ENCODE measurements at places on chromosomes 13 and 19.

DNA sequence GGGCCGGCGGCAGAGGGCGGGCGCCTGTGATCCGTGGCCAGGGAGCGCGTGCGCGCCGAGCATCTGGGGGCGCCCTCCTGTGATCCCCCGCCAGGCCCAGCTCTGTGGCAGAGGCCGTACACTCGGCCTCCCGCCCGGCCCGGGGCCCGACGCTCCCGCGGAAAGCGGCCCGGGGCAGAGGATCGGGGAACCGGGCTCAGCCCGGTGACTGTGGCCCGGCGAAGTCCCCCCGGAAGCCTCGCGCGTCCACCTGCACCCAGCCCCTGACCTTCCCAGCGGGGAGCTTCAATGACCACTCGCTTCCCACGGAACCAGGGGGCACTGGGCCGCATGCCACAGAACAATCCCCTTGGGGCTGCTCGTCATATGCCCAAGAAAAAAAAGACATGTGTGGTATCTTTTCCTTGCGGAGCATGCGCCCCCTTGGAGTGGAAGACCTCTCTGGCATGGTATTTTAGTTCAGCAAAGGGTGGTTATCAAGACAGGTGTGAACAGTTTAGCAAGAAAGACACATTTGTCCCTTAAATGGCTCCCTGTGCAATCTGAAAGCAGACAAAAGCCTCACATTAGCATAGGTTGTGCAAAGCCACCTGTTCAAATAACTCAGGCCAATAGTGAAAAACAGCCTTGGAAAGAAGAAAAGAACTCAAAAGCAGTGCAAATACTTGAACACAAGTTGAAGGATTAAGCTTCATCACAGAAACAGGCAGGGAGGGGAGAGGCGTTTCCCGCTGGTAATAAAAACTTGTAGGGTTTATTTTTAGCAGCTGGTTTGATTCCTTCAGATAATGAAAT lies 290.9 kb upstream of the SOX21 start:
- no peak overlapping the region for H3K27ac ChIP-seq
- no peaks in the 10 kb centered on the region for H3K36me3 ChIP-seq
- H3K4me3 ChIP-seq, result no peak overlapping the region
- H3K4me1 ChIP-seq, result no peaks in the 10 kb centered on the region
- no peak for DNase-seq

DNA sequence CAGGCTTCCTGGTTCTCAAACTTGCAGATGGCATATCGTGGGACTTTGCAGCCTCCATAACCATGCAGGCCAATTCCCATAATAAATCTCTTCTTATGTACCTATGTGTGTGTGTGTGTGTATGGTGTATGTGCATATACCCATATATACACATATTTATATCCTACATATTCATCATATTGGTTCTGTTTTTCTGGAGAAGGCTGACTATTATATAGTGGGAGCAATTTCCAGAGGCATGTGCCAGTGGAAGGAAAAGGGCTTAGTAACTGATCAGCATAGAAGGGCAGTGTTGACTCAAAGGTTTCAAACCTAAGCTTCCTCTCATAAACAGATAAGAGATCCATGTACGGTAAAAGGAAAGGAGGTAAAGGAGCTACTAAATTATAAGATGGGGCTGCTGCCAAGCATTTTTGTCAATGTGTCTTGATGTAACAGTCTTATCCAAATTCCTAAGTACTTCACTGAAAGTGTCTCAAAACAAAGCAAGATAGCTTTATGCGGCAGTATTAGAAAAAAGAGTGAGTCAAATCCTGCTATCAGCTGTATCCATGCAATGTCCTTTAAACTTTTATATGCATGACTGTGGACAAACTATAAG lies 432.1 kb downstream of the TBC1D4 start:
- H3K27me3 ChIP-seq, result no peaks in the 10 kb centered on the region
- H3K4me3 ChIP-seq, result no peak overlapping the region
- H3K4me1 ChIP-seq, result no peaks in the 10 kb centered on the region
- no peaks in the 10 kb centered on the region for H3K36me3 ChIP-seq
- DNase-seq, result no peak

DNA sequence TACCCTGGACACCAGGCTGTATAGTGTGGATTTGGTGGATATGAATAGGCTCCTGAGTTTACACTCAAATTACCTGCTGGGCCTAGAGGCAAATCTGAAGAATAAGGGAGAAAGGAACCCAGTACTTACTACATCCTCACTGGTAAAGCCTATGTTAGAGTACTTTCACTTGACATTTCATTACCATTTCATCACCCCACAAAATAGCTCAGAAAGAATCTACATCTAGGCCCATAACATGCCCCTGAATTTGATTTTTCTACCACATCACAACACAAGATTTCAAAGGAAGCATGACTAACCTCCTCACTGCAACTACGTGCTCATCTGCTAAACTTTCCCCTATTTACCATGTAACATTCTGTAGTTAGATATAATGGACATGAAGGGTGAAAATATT lies 43.3 kb downstream of the VWA8 start:
- H3K4me3 ChIP-seq, result no peak overlapping the region
- no peaks in the 10 kb centered on the region for H3K36me3 ChIP-seq
- no peaks in the 10 kb centered on the region for H3K27me3 ChIP-seq
- no peak overlapping the region for H3K27ac ChIP-seq
- peaks cover 27% of the 10 kb centered on the region for H3K4me1 ChIP-seq

DNA sequence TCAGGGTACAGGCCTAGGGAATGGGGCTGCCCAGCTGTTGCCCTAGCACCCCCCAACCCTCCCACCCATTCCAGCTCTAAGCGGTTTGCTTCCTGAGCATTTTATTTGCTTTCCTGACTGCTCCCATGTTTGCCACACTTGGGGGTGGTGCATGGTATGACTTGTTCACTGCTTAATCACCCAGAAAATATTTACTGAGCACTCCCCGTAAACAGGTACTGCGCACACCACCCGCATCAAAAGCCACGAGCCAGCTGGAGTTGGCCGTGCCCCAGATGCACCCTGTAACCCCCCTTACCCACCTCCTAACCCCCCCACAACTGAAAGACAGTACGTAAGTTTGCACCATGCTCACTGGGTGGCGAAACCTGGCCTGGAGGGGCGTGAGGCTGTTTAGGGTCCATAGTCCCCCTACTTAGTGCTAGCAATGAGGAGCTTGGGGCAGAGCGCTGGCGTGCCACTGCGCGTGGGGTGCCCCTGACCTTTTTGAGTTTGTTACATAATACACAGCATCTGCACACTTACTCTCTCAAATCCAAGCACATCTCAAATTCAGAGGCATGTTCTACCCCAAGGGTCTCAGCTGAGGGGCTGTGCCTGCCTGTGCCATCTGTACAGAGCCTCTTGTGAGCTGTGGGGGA lies 29.8 kb downstream of the DPF1 start:
- H3K27ac ChIP-seq, result no peak overlapping the region
- H3K36me3 ChIP-seq, result no peaks in the 10 kb centered on the region
- H3K4me1 ChIP-seq, result no peaks in the 10 kb centered on the region
- H3K4me3 ChIP-seq, result no peak overlapping the region
- H3K27me3 ChIP-seq, result no peaks in the 10 kb centered on the region
- no peak for DNase-seq

- no peaks in the 10 kb centered on the region for H3K4me1 ChIP-seq
- no peak overlapping the region for H3K4me3 ChIP-seq
- no peaks in the 10 kb centered on the region for H3K27me3 ChIP-seq
Observed at GRCh38 chr13:105611424-105611823, 924.0 kb downstream of the EFNB2 start.

DNA sequence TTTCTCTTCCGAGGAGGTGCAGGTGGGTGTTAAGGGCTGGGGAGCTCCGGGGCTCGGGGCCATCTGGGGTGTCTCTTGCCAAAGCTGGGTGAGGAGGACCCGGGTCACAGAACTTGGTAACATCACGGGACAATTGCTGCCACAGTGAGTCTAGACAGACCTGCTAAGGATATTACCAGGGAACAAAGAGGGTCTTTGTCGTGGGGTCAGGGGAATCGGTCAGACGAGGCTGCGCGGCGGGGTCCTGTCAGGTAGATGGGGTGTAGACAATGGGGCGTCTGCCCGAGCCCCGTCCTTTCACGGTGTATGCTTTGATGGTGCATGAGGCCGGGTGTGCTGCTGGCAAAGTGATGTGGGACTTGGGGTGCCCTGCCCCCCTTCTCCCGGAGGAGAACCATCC lies 7.8 kb downstream of the PGPEP1 start:
- no peak for DNase-seq
- H3K4me3 ChIP-seq, result no peak overlapping the region
- no peaks in the 10 kb centered on the region for H3K4me1 ChIP-seq
- H3K36me3 ChIP-seq, result peaks cover 5% of the 10 kb centered on the region

DNA sequence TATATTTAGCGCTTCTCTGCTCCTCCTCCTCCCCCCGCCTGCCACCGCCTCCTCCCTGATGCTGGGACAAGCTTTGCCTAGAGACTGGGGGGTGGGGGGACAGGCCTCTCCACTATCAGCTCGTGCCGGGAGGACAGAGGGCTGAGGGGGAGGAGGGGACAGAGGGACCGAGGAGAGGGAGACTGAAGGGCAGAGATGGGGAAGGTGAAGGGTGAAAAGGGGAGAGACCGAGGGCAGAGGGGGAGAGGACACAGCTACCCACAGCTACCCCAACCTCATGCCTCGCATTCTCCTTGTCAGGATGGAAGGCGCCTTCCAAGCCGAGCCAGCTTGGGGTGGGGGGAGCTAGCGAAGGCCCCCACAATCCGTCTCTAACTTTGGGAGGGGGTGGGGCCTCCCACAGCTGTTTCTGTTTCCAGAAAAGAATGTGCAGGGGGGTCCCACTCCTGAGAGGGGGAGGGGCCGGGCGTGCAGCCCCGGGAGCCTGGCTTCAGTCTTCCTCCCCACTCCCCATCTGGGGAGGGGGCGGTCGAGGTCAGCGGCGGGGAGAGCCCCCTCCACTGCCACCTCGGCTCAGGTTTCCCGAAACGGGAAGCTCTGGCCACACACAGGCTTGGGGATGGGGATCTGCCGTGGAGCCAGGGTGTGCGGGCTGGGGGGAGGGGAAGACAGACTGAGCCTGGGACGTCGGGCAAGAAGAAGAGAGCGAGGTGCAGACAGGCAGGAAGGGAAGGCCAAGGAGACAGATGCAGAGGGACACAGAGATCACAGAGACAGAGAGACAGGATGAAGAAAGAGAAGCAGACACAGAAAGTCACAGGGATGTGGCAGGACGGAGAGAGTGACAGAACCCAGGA lies 1.6 kb downstream of the DACT3 start:
- H3K27me3 ChIP-seq, result peaks cover 18% of the 10 kb centered on the region
- no peak overlapping the region for H3K27ac ChIP-seq
- H3K36me3 ChIP-seq, result no peaks in the 10 kb centered on the region
- H3K4me1 ChIP-seq, result peaks cover 27% of the 10 kb centered on the region
- H3K4me3 ChIP-seq, result no peak overlapping the region

GRCh38 chr13:111855191-111855590 lies 211.8 kb upstream of the SOX1 start:
- DNase-seq, result no peak
- H3K4me1 ChIP-seq, result no peaks in the 10 kb centered on the region

DNA sequence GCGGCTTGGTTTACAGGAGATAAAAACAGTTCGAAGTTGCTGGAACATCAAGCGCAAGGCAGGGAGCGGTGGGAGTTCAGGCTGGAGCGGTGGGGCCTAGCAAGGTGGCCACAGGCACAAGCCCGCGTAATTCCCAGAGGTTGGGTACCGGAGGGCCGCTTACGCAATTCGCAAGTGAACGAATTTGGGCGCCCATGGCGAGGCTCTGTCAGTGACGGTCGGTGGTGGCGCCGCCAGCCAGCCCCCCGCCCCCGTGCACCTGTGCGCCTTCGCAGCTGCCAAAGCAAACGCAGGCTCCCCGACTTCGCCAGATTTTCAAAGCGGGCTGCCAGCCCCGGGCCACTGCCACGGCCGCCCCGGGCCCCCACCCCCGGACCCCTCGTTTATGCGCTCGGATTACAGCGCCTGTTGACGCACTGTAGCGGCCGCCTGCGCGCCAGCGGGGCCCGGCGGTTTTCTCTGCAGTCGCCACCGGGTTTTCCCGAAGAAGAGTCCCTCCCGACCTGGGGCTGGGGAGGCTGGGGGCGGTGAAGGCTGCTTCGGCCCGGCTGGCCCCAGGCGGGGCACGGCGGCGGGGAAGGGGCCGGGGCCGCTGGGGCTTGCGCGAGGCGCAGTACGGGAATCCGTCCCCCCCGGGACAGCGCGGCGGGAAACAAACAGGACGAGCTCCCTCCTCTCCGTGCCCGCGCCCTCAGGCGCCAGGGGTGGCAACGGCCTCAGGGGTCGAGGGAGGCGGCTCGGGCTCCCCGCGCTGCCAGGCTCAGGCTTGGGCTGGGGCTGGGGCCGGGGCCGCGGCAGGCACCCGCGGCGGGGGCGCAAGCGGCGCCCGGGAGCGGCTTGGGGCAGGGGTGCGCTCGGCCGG lies 709 bp downstream of the N4BP2L1 start:
- peak overlapping the region; percentile 84 for H3K27ac ChIP-seq
- no peaks in the 10 kb centered on the region for H3K36me3 ChIP-seq
- peak; percentile 62 for DNase-seq
- peak overlapping the region; percentile 85 for H3K4me3 ChIP-seq
- no peaks in the 10 kb centered on the region for H3K27me3 ChIP-seq

DNA sequence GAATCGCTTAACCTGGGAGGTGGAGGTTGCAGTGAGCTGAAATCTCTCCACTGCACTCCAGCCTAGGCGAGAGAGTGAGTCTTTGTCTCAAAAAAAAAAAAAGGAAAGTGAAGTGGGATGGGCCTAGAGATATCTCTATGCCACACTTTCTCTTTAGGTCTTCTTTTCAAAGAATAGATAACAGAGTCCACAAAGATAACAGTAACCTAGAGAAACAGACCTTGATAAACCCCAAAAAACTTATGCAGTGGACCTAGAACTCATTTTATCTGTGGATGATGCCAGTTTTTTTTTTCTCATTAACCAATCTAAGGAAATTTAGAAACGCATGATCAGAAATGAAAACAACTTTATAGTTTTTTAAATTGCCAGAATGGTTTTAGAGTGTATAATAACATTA lies 227.4 kb downstream of the LHFPL6 start:
- no peaks in the 10 kb centered on the region for H3K4me1 ChIP-seq
- H3K27me3 ChIP-seq, result no peaks in the 10 kb centered on the region
- H3K4me3 ChIP-seq, result no peak overlapping the region
- no peaks in the 10 kb centered on the region for H3K36me3 ChIP-seq
- DNase-seq, result no peak
- H3K27ac ChIP-seq, result no peak overlapping the region

GRCh38 chr13:111326621-111326965 lies 6.2 kb downstream of the TEX29 start:
- no peaks in the 10 kb centered on the region for H3K27me3 ChIP-seq
- no peaks in the 10 kb centered on the region for H3K4me1 ChIP-seq
- H3K4me3 ChIP-seq, result no peak overlapping the region
- no peaks in the 10 kb centered on the region for H3K36me3 ChIP-seq

GRCh38 chr13:78239714-78240113 lies 321.1 kb upstream of the EDNRB start:
- no peak overlapping the region for H3K27ac ChIP-seq
- H3K36me3 ChIP-seq, result no peaks in the 10 kb centered on the region
- no peak overlapping the region for H3K4me3 ChIP-seq
- no peak for DNase-seq
- no peaks in the 10 kb centered on the region for H3K4me1 ChIP-seq
